NCI-H82 (cell line): ENCODE measurements at places on chromosomes 16 and 17.

GRCh38 chr17:37744961-37745800 is at the start of gene HNF1B:
HNF1B (minus strand) TSS chr17:37745059; CDS start chr17:37744884, 175 bp downstream.
- DNase-seq, result no peak

GRCh38 chr17:72407336-72407909 is 286.6 kb downstream of the SOX9 start:
- peak; percentile 87 for DNase-seq

DNA sequence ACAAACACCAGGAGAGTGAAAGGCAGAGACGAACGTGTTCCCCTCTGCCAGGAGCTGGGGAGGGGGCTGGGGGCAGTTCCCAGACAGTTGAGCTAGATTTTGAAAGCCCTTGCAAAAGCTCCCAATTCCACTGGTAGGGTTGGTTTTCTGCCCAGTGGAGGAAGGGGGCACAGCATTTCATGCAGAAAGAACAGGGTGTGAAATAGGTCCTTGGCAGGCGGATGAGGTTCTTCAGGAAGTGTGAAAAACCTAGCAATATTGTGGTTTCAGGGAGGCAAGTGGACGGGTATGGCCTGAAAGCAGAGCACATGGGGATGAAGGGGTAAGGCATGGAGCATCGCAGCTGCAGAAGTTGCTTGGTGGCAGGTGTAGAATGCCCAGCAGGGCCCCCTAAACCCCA is 248.3 kb downstream of the KATNIP start:
- no peak for DNase-seq

DNA sequence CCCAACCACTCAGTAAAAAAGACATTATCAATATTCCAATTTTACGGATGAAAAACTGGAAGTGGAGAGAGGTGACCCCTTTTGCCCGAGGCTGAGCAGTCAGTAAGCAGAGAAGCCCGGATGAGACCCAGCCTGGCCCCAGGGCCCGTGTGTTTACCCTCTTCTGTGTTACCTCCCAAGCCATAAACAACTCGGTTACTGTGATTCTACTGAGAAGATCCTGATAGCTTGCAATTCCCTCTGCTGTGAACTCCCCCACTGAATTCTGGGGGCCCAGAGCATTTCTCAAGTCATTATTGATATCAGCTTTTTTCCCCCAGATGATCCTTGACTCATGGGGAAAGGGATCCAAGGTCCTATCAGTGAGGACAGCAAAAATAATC is 482.6 kb upstream of the ERCC4 start:
- no peak for DNase-seq

DNA sequence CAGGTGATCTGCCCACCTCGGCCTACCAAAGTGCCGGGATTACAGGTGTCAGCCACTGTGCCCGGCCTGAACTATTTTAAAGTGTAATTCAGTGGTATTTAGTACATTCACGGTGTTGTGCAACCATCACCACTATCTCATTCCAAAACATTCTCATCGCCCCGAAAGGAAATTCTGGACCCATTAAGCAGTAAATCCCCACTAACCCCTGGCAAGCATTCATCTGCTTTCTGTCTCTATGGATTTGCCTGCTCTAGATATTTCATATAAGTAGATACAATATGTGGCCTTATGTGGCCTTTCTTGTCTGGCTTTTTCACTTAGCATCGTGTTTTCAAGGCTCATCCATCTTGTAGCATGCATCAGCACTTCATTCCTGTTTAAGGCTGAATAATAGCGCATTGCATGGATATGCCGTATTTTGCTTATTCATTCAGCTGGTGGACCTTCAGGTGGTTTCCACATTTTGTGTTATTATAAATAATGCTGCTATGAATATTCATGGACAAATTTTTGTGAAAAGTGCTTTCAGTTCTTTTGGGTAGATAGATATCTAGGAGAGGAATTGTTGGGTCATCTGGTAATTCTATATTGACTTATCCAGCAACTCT is 8.4 kb upstream of the HERPUD1 start:
- no peak for DNase-seq

DNA sequence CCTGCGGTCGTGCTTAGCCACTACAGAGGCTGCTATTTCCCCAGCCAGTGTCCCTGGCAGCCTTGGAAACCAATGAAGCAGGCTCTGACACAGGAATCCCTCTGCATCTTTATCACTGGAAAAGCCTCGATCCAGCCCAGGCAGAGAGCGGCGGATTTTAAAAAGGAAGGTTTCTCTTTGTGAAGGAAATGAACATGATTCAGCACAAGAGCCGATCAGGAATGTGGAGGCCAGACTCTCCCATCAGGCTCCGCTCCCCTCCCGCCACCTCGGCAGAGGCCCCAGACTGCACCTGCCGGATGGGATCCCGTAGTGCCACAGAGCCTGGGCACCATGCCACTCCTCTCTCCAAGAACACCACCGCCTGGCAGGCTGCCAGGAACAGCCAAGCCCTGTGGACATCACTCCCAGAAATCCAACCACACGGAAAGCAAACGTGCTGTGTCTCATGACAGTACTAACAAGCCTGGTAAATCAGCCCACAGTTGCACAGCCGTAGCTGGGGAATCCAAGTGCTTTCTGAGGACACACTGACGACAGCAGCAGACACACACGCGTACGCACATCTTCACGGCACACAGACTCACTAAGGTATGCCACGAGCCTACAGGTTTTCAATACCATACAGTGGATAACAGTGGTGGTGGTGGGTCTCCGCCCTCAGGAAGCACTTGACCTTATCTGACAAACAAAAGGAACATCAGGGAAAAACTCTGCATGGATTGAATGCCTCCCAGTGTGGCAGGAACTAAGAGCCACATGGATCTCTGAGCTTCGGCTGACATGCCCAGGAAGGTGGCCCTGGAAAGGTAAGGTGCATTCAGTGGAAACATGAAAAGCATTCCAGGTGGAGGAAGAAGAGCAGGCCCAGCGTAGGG is 5.4 kb downstream of the LRRC75A start:
- no peak for DNase-seq

- DNase-seq, result no peak
These were observed 5.1 kb upstream of the SLC7A6 start for GRCh38 chr16:68259007-68259825.

DNA sequence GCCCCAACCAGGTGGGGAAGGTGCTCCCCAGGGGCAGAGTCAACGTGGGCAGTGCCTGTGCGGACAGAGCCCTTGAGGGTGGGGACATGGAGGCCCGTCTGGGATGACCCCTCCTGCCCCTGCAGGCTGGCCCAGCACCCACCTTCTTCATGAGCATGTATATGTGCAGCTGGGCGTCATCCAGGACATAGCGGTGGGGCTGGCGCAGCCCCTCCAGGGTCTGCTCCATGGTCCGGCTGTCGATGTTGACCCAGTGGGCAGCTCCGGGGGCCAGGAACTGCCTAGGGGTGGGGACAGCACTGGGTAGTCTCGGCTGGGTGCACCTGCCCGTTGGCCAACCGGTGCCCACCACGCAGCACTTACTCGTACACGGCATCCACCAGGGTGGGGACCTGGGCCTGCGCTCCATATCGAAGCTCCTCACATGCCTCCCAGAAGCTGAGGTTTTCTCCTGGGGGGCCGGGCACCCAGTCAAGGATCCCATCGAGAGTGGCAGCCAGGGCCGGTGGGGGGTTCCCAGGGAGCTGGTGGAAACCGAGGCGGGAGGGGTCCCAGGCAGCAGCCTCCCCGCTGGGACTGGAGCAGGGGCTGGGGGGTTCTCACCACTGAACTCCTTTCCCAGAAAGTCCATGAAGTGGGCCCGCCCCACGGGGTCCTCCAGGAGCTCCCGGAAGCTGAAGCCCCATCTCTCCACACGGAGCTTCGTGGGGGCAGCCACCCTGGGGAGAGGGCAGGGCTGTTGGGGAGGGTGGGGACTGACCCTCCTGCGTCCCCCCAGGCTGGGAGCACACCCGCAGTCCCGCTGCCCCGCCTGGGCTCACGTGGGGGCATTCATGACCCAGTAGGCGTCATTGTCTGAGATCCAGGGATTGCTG is 5.1 kb downstream of the RGS11 start:
- DNase-seq, result no peak

- no peak for DNase-seq
These were observed 845 bp upstream of the NAT9 start for GRCh38 chr17:74776990-74777389.

- no peak for DNase-seq
These were observed 10.1 kb downstream of the IRF8 start for GRCh38 chr16:85908889-85909589.

GRCh38 chr16:24747441-24747840 is 18.0 kb downstream of the TNRC6A start:
- DNase-seq, result no peak

GRCh38 chr17:58120195-58120822 is 27.9 kb upstream of the OR4D1 start:
- DNase-seq, result peak; percentile 25

DNA sequence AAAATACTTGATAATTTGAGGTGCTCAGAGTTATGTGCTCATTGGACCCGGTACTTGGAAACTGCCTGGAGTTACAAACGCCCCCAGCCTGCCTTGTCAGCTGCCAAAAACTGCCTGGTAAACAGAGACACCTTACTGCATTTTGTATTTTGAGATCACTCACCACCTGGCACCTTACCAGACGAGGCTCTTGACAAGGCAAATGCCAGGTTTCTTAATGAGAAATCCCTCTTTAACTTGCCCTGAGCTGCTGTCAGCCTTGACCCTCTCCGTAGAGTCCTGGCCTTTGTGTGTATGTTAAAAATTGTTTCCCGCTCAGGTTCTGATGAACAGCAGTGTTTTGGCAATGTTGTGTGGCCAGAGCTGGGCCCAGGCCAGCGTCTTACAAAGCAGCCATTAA is 28.8 kb downstream of the SYT17 start:
- no peak for DNase-seq

- no peak for DNase-seq
These were observed 977.2 kb downstream of the CDH11 start for GRCh38 chr16:64144617-64145016.
